BJ (cell line): ENCODE measurements at places on chromosomes 12 and 14.
A peak's percentile ranks its signal among the peaks of the same experiment; 100 is the strongest.

DNA sequence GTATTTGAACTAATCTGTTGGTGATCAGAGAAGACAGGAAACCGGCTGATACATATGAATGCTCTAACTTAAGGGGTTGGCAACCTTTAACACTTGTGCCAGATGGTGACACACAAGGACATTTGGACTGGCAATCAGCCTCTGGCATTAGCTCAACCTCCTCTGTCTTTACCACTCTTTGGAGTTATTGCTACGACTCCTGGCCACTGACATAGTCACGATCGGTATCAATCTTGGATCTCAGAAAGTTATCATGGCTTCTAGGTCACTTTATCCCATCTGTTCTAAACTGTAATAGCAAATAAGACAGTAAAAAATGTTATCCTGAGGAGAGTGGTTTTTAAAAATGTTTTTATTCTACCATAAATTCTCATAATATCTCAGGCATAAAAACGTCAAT, 575.2 kb upstream of the MDGA2 start:
- DNase-seq = no peak

DNA sequence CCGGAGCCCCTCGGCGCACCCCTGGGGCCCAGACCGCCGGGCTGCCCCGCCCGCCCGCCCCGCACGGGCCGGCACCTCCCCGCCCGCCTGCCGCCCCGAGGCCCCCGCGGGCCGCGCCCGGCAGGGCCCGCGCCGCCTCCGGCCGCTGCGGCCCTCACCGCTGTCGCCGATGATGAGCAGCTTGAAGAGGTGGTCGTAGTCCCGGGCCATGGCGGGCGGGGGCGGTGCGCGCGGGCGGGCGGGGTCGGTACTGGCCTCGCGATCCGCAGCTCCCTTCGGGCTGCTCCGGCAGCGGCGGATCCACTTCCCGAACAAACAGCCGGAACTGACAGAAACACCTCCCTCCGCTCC, at the start of gene RAB35:
TSS of gene RAB35 (minus strand) at position 313 of the 351 bp plus-strand sequence. CDS start at position 210, 103 bp downstream.
- no peak for DNase-seq

GRCh38 chr12:29691161-29691854, 92.4 kb downstream of the TMTC1 start:
- DNase-seq = no peak

- no peak for DNase-seq
These were observed 149.6 kb downstream of the PLXNC1 start for GRCh38 chr12:94297876-94298505.

- no peak for DNase-seq
These were observed 750 bp downstream of the CS start for GRCh38 chr12:56299308-56299852.

DNA sequence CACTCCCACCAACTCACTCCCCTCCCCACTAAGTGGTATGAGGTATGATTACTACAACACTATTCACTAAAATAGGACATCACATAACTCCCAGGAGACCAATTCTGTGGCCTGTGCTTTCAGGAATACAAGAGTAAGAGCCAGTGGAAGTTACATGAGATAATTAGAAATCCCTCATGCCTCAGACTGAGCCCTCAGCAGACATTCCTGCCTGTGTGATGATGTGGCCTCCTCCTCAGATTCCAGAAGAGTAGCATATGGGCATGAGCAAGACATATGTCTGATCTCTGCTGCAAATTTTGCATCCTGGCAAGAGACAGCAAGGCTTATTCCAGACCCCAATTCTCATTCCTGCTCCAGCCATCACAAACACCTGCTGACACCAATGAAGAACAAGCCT, 46.0 kb upstream of the BMP4 start:
- DNase-seq = peak; percentile 39

DNA sequence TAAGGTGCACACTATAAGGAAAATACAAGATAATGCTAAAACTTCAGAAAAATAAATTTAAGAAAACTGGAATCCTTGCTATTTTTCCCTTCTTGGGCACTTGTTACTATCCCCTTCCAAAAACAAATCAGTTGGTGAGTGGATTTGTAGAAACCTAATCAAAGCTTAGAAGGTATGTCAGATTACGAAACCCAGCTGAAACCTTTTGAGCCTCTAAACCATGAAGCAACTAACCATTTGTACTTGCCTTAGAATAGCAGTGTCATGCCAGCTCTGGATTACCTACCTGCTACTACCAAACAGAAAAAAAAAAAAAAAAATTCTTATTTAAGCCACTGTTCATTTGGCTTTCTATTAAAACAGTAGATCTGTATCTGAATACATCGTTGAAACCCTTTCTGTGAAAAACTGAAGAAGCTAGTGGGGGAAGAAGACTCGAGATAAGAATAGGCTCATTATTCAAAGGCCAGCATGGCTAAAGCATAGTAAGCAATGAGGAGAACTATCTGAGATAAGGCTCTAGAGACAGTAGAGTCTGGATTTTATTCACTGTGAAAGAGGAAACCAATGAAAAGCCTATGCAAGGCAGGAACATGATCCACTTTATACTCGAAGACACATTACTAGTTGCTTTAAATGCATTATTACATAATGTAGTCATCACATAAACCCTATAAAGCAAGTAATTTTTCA, 30.2 kb downstream of the OSBPL8 start:
- no peak for DNase-seq

- DNase-seq = no peak
These were observed 38.0 kb downstream of the BTG1 start for GRCh38 chr12:92107621-92108131.

DNA sequence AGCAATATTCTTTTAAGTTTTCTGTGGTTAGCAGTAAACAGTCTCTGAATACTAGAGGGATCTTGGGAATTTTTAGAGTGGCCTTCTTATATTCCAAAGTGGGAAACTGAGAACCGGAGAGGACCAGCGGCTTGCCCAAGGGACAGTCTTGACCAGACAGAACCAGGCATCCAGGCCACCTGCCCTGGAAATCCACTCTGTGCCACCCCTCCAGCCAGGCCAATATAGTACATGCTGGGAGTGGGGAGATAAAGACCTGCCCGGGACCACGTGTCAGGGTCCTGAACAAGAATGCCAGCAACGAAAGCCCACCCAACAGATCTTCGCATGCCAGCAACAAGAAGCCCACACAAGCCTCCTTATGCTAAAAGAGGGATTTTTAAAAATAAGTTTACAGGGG, 49.4 kb upstream of the RIN3 start:
- no peak for DNase-seq

DNA sequence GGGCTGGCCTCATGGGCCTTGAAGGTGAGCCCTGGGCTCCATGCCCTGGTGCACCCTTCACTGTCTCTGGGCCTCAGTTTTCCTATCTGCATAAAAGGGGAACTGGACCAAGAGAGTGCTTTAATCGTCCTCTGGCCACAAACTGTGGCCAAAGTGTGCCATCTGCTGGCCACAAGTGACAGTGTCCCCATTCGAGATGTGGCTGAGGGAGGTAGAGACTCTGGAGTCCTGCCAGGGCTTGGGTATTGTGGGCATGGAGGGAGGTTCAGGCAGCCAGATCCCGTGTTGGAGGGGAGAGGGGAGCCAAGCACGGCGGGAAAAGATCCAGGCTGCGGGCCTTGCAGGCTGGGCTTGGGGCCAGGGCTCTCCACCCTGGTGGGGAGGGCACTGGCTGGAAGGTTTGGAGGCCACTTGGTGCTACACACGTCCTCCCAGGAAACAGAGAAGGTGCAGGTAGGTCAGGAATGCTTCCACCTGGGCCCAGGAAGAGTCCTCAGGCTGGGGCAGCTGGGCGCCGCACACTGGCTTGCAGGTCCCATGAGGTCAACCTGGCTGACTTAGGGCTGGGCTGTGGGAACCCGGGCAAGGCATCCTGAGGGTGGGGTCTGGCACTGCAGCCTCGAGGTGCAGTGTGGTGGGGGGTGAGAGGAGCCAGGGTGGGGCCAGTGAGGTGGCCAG, 7.3 kb upstream of the KIF26A start:
- no peak for DNase-seq

DNA sequence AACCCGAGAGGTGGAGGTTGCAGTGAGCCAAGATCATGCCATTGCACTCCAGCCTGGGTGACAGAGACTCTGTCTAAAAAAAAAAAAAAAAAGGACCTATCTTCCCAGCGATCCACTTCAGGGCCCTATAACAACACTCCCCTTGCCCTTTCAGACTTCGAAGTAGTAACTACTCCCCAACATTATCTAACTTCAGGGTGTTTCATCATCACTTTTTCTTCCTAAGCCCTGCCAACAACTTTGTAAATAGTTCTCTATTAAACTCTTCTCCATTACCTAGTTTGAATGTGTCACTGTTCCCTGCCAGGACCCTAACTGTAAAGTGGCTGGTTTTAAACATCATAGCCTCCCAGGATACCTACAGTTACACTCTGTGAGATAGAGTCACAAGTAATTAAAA, 220.8 kb downstream of the BTG1 start:
- DNase-seq = no peak

- DNase-seq = no peak
These were observed 23.9 kb downstream of the STX2 start for GRCh38 chr12:130815028-130815741.

DNA sequence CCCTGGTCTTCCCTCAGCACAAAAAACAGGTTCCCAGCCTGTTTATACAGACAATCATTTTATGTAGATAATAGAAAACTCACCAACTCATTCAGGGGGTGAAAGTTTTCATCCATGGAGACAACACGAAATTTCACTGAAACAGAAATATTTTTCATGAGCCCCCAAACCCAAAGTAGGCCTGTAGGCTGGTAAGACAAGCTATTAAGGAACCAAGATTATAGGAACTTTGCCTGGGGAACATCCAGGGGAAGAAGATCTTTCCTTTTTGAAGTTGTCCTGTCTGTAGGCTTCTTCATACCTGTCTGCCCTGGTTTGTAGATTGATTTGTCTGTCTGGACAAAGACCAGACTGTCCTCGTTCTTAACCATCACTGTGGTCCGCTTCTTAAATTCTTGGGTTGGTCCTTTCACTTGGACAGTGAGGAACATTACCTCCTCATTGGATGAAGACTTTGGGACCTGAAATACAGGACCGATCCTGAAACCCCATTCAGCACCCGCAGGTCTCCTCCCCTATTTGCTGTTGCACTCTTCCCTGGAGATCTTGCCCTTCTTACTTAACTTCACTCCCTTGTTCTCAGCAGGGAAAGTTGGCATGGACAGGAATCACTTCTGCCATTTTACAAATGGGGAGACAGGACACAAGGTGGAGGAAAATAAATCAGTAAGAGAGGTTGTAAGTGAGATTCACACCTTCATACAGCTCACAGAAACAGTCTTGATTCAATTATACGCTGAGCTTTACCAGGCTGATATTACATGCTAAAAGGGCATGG, 3.5 kb downstream of the A2M start:
- no peak for DNase-seq

GRCh38 chr12:51351913-51352532, 5.5 kb upstream of the CELA1 start:
- no peak for DNase-seq

DNA sequence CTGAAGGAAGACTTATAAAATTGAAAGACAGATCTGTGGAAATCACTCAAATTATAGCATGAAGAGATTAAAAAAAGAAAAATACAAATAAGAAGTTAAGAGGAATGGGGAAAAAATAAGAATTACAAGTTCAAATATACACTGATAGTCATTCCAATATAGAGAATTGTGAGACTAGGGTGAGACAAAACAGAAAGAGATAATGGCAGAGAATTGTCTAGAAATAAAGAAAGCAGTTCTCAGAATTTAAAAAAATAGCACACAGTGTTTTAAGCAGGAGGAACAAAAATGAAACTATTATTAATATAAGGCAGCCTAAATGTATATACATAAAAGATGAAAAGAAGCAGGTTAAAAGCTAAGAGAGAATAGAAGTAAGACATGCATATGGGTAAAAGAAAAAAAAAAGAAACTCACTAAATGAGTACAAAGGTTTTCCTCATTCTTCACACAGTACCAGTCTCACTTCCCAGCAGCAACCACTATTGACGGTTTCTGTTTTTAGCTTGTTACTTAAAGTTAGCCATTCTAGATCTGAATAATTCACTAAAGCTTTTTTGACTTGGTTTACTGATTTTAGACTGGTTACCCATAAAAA, 31.1 kb downstream of the SLC38A4 start:
- no peak for DNase-seq

DNA sequence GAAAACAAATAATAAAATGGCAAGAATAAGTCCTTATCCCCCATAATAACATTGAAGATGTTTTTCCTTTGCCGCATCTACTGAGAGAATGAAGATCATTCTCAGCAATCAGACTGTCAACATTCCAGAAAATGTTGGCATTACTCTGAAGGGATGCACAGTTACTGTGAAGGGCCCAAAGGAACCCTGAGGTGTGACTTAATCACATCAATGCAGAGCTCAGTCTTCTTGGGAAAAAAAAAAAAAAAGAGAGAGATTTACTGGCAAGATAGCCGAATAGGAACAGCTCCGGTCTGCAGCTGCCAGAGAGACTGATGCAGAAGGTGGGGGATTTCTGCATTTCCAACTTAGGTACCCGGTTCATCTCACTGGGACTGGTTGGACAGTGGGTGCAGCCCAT, 41.3 kb upstream of the OR6J1 start:
- DNase-seq = no peak

DNA sequence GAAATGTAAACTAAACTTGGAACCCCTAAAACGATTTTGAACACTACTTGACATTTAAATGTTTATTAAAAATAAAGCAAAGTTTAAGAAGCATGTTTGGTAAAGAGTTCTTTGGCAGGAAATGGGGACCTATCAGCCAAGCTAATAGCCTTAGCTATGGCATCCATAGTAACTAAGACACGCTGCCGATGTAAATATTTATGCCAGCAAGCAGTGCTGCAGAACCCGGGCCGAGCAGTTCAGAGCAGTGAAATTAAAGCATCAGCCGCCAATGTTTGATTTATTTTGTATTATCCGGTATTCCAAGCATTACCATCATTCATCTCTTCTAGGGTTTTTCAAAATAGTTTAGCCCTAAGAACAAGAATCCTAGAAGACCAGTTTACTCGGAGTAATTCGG, 61.6 kb downstream of the PPP2R5C start:
- DNase-seq = no peak

DNA sequence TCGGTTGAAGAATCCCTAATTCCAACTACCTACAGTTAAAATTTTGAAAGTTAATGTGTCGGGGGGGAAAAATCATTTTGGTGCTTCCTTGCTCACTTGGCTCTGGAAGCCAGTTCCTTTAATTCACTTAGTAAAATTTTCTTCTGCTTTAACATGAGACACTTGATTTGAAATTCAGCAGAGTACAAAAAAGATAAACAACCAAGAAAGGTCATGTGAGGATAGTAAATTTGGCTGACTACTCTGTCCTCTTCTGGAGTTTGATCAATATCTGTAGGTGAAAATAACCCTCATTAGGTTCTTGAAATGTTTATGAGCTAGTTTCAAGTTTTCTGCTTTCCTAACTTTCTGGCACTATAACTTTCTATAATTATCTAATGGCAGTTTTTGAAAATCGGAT, 43.4 kb downstream of the KCNJ8 start:
- no peak for DNase-seq

DNA sequence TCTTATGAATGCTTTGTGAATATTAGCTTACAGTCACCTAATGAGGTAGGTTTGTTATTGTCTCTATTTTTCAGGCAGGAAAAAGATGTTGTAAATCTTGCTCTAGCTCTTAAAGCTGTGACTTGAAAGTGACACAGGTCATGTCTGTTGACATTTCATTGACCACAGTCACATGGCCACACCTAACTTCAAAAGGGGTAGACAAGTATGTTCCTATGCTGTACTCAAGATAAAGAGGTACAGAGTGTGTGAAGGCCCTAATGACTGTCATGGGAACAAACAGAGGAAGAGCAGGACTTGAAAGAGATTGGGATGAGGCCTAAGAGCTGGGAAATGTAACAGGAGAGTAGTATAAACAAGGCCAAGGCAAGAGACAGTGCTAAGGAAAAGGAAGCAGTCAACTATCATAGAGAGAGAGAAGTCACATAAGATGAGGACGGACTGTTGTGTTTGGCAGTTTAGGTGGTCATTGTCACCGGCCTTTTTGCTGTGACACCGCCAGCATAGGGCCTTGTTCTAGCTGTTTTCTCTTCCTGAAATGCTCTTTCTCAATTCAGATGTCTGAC, 181.0 kb downstream of the CFAP54 start:
- no peak for DNase-seq
